Neuronal stem cell (in vitro differentiated cells): ENCODE measurements at places on chromosomes 12 and 14.

GRCh38 chr12:122411537-122411936 is 10.9 kb downstream of the CLIP1 start:
- DNase-seq = no peak

DNA sequence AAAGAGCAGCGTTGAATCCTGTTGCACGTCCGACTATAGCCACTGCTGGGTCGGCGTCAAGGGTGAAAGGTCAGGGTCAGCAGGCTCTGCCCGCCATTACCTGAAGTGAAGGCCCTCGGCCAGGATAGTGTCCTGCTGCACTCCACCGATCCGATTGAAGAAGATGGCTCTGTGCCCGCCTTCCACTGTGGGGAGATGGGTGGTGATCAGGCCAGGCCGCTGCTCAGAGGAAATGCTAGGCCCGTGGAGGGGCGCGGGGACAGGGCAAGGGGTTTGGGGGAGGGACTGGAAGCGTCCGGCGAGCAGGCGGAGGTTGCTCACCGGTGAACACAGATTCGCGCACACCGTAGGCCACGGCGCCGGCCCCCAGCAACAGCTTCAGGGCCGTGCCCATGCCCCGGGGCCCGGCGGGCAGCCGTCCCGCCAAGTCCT is 352 bp downstream of the PHB2 start:
- DNase-seq = no peak

GRCh38 chr12:41743835-41744234 is 400.8 kb downstream of the GXYLT1 start:
- DNase-seq = no peak

GRCh38 chr12:9615420-9616136 is 7.9 kb upstream of the KLRB1 start:
- DNase-seq = no peak

GRCh38 chr14:32185097-32185496 is 16.7 kb upstream of the RNU6-7 start:
- no peak for DNase-seq
